ENCODE measurements at places on chromosomes 5 and 9.

- no peak for DNase-seq
Measured at GRCh38 chr5:134539732-134540131, 14.3 kb downstream of the JADE2 start.

DNA sequence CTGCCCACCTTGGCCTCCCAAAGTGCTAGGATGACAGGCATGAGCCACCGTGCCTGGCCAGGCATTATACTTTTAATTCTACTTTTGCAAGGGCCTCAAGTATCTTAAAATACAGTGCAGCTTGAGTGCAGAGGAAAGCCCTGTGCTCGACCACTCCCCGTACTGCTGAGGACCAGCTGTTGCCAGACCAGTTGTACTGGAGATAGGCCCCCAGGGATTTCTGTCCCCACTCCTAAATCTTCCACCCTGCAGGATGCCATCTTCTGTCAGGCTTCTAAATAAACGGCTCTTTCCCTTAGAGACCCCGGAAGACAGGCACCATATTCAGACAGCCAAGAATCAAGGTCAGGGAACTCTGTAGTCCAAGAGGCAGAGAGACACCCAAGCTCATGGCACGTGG is 16.6 kb upstream of the PSMD5 start:
- DNase-seq = no peak

DNA sequence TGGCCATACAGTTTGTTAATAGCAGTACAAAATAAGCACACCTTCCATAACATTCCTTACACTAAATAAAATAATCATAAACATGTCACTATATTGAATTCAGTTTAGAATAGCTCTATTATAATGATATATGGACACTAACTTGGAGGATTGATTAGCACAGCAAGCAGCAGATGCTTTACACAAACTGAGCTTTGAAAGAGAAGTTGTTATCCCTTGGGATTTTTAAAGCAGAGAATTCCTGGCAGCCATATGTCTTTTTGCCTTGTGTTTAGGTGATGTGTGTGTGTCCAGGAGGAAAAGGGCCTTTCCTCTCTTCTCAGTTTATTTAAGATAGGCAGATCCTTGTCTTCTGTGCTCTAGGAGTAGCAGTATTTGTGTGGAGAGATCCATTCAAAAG is 232.2 kb upstream of the GRIN3A start:
- no peak for DNase-seq

- DNase-seq = no peak
Measured at GRCh38 chr9:16136451-16136850, 583.6 kb downstream of the CCDC171 start.

DNA sequence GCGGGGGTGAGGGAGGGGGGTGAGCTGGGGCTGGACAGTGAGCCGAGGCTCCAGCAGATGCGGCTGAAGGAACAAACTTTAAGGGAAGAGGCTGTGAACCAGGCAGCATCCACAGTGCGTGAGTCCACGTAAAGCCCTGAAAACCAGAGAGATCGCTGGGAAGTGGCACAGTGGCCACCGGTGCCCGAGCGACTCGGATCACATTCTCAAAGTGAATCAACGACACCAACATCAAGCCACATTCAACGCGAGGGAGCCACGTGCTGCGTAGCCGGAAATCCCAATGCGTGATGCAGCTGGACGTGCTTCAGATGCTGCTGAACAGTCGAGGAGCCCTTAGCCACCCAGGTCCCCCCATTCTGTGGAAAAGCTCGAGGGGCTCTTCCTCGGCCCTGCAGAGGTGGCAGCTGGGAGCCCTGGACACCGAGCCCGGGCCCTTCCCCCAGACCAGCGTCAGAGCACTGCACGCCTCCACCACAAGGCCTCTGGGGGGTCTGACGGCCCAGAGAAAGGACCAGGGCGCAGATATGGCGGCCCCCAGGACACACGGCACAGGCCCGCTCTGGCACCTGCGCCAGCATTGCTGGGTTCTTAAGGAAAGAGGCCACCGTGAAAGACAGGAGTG is 53.7 kb upstream of the EXOC3 start:
- DNase-seq = no peak

- peak; percentile 88 for DNase-seq
Measured at GRCh38 chr9:70258692-70259511, at the start of gene SMC5. SMC5 (plus strand) TSS chr9:70258978; CDS start chr9:70259079, 101 bp downstream.

Data from HFFc6 (cell line).